CD4-positive, alpha-beta T cell treated with Interleukin-6 at 100 ng/mL for 8 hours (primary cell): ENCODE measurements at places on chromosomes 2 and 18.

- DNase-seq, result peak; percentile 98
These were observed at the start of gene CYB5A for GRCh38 chr18:74291771-74292540. Gene CYB5A (minus strand): TSS chr18:74291963. CDS start chr18:74291875, 88 bp downstream.

DNA sequence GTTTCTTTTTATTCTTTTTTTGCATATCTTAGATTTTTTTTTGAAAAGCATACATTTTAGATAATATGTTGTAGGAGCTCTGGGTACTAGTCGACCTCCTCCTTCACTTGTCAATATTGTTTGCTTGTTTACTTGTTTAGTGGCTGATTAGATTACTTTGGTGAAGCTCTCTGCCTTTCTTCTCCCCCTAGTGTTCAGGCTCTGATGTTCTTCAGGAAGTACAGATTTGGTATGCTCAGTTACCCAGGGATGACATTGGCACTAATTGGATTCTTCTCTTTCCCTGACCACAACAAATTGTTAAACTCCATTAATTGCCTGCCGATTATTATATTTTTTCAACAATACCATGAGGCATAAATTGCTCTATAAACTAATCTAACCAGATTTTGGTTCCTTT, 491.2 kb downstream of the SUCLG1 start:
- no peak for DNase-seq

DNA sequence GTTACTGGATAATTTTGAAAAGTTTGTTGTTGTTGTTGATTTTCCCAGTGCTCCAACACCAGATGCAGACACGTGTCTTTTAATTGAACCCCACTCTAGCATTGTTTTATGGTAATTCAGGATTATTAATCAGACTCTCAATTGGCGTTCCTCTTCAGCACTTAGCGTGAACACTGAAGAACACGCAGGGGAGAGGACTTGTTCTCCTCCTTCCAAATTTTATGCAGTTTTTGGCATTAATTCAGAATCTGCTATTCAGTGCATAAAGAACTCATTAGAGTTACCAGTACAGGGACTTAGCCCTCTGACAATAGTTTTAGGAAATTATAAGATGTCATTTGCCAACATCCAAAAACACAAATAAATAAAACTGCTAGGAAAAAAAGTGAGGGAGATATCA, 75.5 kb downstream of the SNTG2 start:
- DNase-seq, result no peak

- no peak for DNase-seq
These were observed 37.7 kb upstream of the TBC1D8 start for GRCh38 chr2:101188683-101189405.

GRCh38 chr18:34695310-34695709, 14.8 kb upstream of the DTNA start:
- no peak for DNase-seq

DNA sequence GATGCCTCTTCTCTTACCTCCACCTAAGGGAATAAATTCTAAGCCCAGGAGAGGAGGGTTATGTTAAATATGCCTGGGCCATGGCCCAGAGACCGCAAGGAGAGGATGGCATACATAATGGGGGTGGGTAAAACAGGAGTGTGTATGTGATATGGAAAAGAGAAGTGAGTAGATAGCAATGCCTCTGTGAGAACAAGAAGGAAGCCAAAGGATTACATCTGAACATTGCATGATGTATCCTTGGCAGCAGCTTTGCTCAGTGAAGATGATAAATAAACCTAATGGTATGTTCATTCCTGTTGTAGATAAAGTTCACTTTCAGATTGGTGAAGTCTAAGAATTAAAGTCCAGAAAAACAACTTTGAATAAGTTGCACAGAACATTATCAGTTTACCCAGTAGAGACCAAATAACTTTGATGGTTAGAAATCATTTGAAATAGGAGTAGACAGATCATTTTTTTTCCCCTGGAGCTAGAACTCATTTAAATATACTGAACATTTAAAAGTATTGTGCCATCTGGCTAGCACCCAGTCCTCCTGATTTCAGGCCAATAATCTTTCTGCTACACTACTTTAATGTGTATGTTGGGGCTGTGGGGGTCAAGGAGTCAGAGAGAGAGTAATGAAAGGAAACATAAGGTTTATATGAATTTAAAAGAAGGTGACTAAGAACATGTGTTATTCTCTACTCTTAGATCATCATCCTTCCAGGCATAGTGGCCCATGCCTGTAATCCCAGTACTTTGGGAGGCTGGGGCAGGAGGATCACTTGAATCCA, 231.7 kb downstream of the PARD3B start:
- DNase-seq, result no peak

- peak; percentile 93 for DNase-seq
These were observed at the start of gene POLE4 for GRCh38 chr2:74958274-74959105. Gene POLE4 (plus strand): TSS chr2:74958643. CDS start chr2:74958680, 37 bp downstream.

GRCh38 chr2:5102823-5103222, 589.4 kb upstream of the SOX11 start:
- DNase-seq, result no peak

GRCh38 chr2:86747711-86748639, 27.9 kb downstream of the RMND5A start:
- DNase-seq, result no peak

- DNase-seq, result no peak
These were observed 16.3 kb upstream of the MFF start for GRCh38 chr2:227308784-227309183.

DNA sequence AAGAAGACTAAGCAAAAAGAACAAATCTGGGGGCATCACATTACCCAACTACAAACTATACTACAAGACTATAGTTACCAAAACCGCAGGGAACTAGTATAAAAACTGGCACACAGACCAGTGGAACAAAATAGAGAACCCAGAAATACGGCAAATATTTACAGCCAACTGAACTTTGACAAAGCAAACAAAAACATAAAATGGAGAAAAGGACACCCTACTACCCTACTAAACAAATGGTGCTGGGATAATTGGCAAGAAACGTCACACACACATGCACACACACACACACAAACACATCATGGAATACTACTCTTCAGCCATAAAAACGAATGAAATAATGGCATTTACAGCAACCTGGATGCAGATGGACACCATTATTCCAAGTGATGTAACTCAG, 53.3 kb downstream of the SESTD1 start:
- no peak for DNase-seq

DNA sequence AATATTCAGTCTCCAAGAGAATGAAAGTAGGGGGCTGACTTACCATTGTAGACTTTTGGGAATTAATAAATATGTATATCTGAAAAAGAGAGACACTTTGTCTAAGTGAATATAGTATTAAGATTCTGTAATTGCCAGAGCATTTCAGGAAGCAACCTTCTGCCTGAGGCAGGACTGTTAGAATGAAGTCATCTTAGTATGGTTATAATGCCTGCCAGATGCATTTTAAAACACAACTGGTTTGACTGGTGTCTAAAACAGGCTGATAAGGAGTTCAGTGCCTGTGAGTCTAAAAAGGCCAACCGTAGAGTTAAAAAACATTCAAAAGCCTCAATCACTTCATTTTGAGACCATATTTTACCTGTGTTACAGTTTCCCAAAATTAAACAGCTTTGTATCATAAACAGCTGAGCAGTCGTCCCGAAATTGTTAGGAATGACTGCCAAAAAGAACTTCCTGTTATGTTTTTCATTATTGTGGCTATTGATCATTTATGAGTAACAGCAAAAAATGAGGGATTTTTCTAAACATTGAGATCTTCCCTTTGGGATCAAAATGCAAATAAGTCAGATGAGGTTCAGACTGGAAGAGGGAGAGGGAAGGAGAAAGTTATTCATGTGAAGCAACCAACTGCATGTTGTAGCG, 443.9 kb downstream of the PID1 start:
- no peak for DNase-seq

- no peak for DNase-seq
These were observed 326.3 kb downstream of the CDH7 start for GRCh38 chr18:66077066-66077465.

GRCh38 chr18:56662063-56662408, 10.9 kb downstream of the WDR7 start:
- no peak for DNase-seq

GRCh38 chr2:16071865-16072637, 131.7 kb downstream of the MYCN start:
- DNase-seq, result no peak

DNA sequence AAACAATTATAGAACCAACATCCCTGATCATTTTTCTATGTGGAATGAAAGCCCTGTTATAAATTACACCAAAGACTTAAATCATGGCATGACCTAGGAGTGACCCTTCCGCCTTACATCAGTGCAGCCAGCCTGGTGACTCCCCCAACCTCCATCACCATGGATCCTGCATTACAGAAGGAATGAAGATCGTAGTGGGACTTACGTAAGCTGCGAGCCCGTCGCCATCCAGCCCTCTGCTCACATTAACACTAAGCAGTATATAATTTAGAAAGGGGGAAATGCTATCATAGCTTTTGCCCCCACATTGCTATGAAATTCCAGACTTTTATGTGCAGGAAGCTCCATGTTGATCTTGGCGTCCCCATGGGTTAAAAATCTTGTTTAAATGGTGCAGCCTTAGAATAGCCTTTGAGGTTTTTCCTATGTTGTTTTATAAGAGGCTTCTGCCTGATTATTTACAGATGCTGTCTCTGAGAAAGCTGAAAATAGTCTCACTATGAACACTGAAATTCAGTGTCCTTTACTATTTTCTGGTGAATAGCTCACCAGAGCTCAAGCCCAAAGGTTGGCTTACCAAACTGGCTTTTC, 76.3 kb downstream of the COLEC12 start:
- no peak for DNase-seq

DNA sequence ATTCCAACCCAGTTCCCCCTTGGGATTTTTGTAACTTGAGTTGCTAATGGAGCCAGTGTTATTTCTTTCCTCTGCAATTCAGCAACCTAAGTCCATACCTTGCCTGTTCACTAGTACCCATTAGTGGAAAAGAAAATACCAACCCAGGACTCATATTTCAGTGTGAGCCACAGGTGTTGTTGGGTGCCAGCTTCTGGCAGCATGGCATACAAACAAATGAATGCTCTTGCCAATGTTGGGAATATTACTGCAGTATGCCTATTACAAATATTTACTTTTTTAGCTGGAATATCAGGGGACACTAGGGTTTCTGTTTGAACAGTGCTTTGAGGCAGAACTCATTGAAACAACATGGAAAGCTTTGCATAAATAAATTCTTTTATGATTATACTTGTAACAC, 130.2 kb downstream of the NCKAP5 start:
- no peak for DNase-seq

GRCh38 chr18:44062345-44062744, 618.3 kb upstream of the SETBP1 start:
- DNase-seq, result no peak

DNA sequence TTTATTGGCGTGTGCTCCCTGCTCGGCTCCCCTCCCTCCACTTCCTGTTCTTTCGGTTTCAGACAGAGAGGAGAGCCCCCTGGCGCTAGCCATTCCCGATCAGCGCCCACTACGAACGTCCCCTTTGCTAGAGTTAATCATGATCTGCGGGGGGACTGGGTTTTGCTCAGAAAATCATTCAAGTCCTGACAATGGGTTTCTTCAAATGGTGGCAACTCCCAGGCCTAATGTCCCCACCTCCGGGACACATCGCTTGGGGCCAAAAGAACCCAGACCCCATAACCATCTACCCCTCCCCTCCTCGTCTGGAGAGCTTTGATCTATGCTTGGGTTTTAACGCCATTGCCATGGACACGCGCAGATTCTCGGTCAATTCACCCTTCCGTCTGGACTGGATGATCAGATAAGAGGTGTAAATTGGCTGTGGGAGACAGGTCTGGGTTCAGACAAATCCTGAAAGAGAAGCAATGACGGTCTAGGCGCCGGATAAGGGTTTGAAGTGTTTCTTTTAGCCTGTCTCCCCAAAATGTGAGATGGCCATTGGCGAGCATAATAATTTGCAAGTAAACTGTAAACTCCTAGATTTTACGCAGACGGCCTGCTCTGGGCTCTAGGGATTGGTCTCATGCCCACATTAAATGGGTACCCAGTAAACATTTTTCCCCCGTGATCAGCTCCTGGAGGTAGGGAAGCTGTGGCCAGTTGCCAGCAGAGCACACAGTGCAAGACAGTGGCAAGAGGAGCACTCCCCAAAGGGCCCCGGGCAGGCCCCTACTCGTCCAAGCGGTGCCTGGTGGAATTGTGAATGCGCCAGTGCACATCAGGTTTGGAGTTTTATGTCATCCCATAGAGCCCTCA, 4.7 kb downstream of the NRP2 start:
- DNase-seq, result no peak

GRCh38 chr2:11941201-11942177, 195.1 kb downstream of the LPIN1 start:
- DNase-seq, result no peak

DNA sequence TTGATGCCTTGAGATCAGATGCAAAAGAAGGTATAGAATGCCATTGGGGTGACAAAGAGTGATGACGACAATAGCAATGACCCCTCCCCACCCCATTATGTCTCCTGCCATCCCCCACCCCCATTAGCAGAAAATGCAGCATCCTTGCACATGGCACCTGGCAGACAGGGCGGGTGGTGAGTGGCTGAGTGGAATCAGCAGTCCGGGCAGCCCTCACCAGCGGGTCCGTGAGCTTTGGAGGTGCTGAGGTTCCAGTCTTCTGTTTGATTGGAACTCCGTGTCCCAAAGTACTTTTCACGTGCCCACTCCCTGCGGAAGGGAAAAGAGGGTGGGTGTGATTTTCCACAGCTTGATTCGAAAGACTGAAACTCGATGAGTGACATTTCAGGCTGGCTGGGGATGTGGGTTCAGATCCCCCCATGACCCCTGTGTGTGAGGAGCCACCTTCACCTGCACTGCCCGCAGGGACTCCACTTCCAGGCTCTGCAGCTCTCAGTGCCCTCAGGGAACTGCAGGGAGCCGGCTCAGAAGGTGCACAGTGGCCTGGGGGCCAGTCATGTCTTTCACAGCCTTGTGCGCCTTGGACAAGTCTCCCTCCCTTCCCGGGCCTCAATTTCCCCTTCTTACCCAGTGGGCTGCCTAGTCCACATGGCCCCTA, 130.9 kb downstream of the GLI2 start:
- no peak for DNase-seq

GRCh38 chr2:77054938-77055337, 467.2 kb downstream of the LRRTM4 start:
- no peak for DNase-seq

GRCh38 chr2:9306911-9307310, 100.3 kb downstream of the ASAP2 start:
- no peak for DNase-seq

GRCh38 chr2:126801473-126801872, 97.2 kb upstream of the TEX51 start:
- DNase-seq, result no peak

- DNase-seq, result no peak
These were observed 91.9 kb downstream of the EPB41L5 start for GRCh38 chr2:120104772-120105171.

GRCh38 chr18:37222999-37223378, 342.6 kb downstream of the CELF4 start:
- no peak for DNase-seq
